Heart right ventricle (tissue), 16 donors: ENCODE measurements at places on chromosomes 6 and 20.

GRCh38 chr6:47787620-47788497 lies 6.0 kb downstream of the OPN5 start:
- peak; percentile 54 for DNase-seq

DNA sequence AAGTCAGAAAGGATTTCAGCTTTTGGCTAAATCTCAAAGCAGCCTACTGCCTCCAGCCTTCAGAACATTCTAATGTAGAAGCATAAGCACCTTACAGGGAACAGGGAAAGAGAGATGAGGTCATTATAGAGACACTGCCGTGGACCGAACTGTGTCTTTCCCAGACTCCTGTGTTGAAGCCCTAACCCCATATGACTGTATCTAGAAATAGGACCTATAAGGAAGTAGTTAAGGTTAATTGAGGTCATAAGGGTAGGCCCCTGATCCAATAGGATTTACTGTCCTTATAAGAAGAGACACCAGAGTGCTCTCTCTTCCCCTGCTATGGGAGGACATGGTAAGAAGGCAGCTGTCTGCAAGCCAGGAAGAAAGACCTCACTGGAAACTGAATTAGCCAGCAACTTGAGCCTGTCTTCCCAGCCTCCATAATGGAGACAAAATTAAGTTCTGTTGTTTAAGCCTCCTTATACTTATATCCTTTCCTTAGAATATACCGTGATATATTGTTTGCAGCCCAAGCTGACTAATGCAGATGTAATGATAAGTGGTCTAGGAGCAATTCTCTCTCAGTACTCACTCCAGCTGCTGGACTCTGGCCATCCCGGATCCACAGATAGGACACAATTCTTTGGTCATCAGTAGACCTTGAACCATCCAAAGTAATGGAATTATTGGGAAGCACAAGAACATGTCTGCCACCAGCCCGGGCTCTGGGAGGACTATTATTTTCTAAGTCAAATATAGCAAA lies 71.4 kb downstream of the ALDH5A1 start:
- no peak for DNase-seq

DNA sequence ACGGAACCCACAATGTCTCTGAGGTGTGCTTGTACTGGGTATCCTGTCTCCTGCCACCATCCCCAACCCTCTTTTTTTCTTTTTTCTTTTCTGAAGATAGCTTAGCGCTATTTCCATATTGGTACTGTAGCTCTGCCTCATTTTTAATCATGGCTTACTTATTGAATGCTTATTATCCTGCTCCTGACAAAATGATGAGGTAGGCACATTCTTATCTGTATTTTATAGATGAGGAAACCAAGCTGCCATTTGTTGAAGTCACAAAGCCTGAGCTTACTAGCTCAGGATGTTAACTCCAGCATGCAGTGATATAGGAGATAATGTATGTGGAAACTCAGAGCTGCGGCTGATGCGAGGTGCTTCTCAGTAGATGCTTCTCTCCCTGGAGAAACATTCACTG lies 61.4 kb upstream of the GPR6 start:
- DNase-seq: no peak

DNA sequence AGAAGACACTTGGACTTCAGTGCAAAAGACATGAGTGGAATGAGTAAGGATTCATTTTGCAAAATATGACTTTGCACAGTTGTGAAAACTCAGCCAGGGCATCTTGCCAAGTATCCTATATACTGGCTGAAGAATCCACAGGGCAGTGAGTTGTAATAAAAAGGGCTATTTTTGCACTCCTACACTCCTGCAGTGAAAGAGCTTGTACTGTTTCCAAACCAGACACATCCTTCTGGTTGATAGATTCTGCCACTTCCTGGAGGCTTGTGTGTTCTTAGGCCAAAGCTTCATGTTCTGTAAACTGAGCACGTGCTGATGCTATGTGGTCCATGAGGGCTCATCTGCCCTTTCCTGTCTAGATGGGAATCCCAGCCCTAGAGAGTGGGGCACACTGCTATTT lies 34.9 kb downstream of the GMPR start:
- DNase-seq: no peak

GRCh38 chr20:37285664-37286374 lies 3.6 kb upstream of the MANBAL start:
- DNase-seq: no peak

- DNase-seq: peak; percentile 8
Measured at GRCh38 chr20:31747640-31748039, 8.6 kb downstream of the TPX2 start.

DNA sequence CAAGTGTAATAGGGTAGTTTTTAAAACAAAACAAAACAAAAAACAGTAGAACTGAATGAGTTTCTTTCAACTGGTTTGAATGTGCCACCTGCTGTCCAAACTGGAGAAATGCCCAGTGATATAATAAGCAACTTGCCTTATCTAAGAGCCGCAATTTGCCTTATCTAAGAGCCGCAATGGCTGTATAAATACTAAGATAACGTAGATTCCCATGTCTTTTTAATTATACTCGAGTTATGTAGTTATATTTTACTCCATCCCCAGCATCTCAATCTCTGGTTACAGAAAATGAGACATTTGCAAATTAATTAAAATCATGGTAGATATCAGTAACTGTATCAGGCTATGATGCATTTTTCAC lies 67.2 kb downstream of the RPP40 start:
- no peak for DNase-seq

DNA sequence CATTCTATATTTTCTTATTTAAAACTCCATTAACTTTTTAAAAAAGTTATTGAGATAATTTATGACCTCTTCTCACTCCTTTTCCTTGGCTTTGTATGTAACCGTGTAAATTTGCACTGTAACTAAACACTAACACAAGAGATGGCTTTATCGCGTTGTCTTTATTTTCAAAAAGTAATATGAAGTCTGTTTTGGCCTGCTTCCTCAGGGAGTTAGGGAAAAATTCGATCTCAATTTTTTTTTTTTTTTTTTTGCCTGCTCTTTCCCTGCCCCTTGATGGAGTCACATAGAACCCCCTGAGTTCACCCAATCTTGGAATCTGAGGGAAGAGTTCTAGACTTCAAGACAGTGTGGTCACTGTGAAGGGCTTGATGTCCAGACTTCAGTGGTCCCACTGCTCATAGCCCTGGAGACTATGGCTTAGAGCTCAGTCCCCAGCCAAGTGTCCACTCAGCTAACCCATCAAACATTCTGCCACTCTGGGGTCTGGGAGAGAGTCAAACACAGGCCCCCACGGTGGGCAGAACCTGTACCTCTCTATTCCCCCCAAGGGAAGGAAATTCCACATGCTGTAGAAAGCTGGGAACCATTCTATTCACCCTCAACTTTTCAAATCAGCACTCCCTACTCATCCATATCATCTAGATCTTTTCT lies 15.7 kb upstream of the TBC1D22B start:
- DNase-seq: no peak

- DNase-seq: no peak
Measured at GRCh38 chr20:42978184-42978974, 211.3 kb downstream of the PTPRT start.

DNA sequence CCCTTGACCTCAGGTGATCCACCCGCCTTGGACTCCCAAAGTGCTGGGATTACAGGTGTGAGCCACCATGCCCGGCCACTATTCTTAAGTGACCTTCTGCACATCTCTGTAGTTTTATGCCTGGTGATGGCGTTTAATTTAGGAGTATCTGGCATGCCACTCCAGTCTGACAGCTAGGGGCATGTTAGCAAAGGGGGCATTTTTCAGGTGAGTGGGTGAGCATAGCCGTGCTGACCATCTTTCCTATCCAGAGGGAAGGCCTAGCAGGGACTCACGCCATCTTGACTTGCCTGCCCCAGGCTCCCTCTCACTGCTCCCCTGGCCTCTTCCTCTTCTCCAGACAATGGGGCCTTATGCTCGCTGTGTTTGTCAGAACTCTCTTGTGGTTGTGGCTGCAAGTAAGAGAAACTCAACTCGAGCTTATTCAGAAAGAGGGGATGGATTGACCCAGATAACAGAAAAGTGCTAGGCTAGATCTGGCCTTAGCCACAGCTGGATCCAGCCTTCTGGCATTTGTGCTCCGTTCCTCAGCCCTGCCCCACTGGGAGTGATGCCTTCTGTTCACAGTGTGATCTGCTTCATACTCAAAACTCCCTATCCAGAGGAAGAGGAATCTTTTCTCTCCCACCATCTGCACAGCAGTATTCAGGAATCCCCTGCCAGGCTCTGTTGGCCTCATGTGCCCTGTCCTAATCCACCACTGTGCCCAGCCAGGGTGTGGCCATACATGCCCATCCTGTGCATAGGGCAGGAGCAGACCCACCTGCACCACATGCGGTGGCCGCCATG lies 174.5 kb upstream of the AKAP12 start:
- DNase-seq: no peak
